ENCODE measurements at places on chromosomes 3 and 15.
A peak's percentile ranks its signal among the peaks of the same experiment; 100 is the strongest.

GRCh38 chr3:195083659-195084058 is 187.3 kb downstream of the XXYLT1 start:
- DNase-seq, result no peak

- DNase-seq, result no peak
Measured at GRCh38 chr3:13249664-13250390, 170.3 kb downstream of the NUP210 start.

DNA sequence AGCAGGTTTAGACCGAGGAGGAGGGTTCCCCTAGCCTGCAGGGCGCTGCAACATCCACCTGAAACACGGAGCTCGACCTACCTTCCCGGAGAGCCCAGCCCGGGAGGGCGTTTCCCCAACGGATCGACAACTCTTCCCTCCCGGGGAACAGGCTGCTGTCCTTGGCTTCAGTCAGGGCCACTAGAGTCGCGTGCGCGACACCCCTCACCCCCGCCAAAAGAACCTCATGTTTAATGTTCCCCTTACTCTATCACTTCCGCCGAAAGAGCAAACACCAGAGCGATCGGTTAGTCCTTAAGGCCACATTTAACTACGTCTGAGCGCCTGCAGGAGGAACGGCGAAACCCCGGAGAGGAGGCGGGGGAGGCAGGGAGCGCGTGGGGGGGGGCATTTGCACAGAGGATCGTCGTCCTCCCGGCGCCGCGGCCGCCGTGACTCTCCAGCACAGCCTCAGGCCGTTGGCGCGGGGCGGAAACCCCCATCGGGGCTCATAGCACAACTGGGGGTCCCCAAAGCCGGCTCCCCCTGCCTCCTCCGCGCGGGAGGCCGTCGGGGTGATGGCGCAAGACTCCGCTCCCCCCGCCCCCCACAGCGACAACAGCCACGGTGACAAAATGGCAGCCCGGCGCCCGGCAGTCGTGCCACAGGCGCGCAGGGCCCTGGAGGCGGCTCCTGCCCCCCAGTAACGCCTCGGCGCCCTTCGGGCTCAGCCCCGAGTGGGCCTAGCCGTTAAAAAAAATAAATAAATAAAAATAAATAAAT is 3.2 kb downstream of the ANP32A start:
- DNase-seq, result peak; percentile 65

DNA sequence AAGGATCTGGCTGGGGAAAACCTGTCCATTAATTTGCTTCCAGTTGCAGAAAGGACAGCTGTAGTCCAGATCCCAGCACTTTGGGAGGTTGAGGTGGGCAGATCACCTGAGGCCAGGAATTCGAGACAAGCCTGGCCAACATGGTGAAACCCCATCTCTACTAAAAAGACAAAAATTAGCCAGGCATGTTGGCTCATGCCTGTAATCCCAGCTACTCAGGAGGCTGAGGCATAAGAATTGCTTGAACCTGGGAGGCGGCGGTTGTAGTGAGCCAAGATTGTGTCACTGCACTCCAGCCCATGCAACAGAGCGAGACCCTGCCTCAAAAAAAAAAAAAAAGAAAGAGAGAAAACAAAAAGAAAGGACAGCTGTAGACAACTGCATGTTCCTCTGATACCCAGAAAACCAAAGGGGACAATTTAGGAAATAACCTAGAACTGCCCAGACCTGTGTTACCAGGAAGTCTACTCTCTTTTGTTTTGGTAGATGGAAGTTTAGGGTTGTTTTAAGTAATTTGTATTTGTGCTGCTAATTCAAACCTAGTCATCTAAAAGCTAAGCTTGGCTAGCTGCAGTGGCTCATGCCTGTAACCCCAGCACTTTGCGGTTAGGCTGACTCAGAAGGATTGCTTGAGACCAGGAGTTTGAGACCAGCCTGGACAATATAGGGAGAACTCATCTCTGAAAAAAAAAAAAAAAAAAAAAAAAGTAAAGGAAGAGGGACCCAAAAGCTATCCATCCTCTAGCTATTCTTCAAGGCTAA is 22.7 kb downstream of the EXD1 start:
- DNase-seq, result no peak

DNA sequence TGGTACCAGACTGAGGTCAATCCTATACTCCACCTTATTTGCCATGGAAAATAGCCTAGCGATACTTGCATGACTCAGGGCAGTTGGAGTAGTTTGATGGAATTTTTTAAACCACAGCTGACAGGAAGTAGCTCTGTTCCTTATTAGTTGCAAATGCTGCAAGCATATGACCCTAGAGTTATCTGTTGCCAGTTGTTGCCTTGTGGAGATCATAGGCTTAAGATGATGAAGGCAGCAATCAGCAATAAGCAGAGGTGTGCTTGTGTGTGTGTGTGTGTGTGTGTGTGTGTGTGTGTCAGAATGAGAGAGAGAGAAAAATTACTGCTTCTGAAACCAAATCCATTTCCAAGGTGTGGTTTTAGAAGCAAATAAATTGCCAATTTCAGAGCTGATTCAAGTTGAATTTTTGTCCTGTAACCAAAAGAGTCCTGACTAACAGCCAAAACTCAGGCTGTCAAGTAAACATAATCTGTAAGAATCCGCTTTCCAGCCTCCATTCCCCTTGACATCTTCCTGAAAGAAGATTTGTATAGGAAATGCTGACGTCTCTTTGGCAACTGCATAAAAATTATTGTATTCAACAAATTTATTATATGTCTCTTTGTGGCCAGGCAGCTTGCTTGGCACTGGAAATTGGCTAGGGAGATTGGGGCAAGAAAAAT is 141.2 kb downstream of the SERPINI1 start:
- no peak for DNase-seq

GRCh38 chr3:187914231-187914630 is 169.0 kb upstream of the BCL6 start:
- DNase-seq, result no peak

DNA sequence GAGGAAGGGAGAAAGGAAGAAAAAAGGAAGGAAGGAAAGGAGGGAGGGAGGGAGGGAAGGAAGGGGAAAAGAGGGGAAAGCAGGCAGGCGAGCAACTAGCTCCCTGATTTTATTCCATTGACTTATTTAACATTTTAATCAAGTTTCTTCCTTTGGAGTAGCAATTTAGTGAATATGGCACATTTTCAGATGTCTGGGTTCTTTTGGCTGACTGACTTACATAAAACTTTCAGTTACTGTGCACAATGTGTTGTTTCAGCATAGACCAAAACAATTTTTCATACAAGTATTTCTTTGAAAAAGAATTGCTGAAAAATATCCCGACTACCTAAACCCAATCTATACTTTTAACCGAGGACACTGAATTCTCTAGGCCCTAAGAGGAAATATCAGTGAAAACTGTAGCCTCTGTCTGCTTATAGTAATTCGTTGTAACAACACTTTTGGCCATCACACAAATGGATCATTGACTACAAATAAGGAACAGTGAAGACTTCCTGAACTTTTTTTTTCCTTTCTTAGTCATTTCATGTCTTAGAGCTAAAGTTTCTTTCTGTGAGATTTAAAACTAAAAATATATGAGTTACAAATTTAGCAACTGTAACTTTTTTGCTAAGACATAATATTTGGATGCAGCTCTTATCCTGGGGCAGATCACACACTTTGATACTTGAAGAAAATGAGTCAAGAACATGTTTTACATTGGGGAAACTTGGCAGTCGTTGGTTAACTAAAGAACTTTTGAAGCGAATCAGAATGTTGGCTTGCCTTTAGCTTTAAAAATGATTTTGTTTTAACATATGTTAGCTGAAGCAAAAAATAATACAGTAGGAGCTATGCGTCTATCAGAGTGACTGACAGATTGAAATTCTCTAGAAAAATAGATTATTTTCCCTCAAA is 79.6 kb downstream of the SOX2 start:
- DNase-seq, result no peak

- no peak for DNase-seq
Measured at GRCh38 chr3:56869157-56869889, 67.6 kb upstream of the ARHGEF3 start.

- DNase-seq, result no peak
Measured at GRCh38 chr3:144457758-144458157, 486.1 kb downstream of the DIPK2A start.

GRCh38 chr15:51869060-51869421 is 39.6 kb downstream of the TMOD3 start:
- DNase-seq, result no peak

DNA sequence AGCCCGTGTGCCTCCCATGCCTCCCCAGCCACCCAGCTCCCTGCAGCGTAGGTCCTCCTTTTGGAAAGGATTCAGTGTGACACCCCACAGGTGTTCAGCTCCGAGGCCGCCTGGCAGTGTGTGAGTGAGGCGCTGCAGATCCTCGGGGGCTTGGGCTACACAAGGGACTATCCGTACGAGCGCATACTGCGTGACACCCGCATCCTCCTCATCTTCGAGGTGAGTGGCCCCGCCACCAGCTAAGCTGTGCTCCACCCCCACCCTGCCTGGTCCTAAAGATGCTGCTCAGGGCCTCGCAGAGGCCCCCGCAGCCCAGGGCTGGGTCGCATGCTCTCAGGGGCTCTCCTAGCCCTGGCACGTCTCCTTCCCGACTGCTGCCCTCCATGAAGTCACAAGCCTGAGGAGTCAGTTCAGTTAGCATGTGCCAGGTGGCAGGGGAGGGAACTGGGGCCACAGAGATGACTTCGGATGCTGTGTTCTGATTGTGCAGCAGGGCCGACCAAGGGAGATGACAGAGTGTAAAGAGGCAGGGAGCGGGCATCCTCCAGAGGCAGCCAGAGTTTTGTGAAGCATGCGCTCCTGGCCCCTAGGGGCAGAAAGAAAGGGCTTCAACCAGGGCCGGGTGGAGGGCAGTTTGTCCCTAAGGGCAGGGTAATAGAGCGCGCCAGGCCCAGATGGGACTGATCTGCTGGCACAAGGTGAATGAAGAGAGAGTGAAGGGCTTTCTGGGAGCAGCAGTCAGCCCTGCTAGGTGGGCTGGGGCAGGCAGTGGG is 26.8 kb downstream of the ACAD9 start:
- DNase-seq, result no peak

- no peak for DNase-seq
Measured at GRCh38 chr3:180798197-180798596, 114.3 kb upstream of the FXR1 start.

GRCh38 chr3:34022147-34022546 is 223.7 kb downstream of the PDCD6IP start:
- DNase-seq, result no peak

GRCh38 chr15:68526269-68526668 is 52.5 kb upstream of the CORO2B start:
- DNase-seq, result no peak

DNA sequence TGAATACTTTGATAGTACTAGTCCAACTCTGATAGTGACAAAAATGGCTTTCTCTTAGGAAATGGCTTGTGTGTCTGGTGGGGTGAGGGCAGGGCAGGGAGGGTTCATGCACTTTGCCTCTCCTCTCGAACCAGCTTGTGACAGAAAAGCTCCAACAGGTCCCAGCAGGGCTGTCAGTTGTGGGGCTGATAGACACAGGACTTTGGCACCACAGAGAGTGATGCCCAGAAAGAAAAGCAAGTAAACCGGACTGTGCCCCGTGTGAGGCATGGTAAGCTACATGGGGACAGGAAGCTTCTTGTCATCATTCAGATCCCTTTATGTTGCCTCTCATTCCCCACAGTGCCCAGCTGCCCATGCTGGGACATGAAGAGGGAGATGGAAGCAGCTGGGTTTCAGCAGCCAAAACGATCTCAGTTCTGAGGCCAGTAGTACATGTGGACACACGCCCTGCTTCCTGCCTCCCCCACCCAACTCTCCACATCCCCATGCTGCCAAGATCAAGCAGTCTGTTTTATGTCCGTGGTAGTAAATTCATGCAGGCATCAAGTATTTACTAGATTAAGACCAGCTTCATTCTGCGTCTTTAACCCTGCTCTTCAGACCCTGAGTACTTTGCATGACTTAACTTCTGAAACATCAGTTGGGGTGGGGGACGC is 29.7 kb upstream of the LIPC start:
- no peak for DNase-seq
